Inflammatory macrophage (primary cell): ENCODE measurements at places on chromosomes 12 and 14.
A peak's percentile ranks its signal among the peaks of the same experiment; 100 is the strongest.

- peak; percentile 58 for DNase-seq
Observed at GRCh38 chr12:779745-780734, 27.7 kb downstream of the WNK1 start.

GRCh38 chr14:47606566-47606965 lies 68.8 kb downstream of the MDGA2 start:
- no peak for DNase-seq

GRCh38 chr14:74567219-74567618 lies 44.8 kb downstream of the LTBP2 start:
- no peak for DNase-seq

DNA sequence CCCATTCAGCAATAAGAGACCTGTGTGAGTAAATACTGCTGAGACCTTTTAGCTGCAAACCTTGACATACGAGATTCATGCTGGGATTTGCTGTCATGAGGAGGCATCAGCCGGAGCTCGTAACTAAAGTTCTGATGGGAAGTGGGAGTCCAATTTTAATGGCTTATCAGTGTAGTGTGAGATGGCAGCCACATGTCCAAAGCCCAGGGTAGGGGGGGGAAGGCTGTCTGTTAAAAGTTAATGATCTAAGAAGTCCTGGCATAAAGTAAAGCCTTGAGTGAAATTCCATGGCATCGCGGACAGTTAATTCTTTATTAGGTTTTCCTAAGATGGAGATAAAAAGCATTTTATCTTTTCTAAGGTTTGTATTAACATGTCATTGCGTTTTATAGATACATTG lies 240.0 kb downstream of the AACS start:
- no peak for DNase-seq

DNA sequence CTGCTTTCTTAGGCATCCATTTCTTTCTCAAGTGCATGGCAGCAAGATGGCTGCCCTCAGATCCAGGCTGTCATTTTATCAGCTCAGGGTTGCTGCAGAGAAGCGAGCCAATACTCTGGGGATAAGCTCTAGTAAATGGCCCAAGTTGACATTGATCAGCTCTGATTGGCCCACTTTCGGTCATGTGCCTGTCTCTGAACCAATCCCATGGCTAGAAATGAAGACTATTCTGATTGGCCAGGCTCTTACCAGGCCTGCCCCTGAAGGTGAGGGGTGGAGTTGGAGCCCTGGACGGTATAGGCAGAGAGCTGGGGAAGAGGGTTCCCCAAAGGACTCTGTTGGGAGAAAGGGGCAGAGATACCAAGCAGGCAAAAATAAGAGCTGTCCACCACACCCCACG lies 41.4 kb downstream of the MYO1H start:
- no peak for DNase-seq

DNA sequence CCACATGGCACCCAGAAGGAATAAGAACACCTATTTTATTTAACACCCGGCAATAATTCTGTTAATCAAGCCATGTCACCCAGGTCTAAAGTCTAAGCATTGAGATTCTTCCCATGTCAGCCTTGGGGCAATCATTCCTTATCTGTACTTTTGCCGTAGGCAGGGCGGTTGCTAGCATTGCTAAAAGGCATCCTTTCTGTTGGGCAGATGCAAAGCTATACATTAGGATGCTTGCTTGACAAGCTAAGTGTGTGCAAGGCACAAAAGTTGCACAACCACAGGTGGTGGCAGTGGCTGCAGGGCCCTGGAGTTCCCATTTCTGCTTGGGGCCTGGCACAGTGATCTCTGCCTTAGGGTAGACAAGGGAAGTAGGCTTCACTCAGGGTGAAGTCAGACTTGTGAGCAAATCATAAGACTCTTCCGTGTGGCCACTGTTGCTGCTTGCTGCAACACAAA lies 12.5 kb upstream of the GALNT6 start:
- peak; percentile 93 for DNase-seq

DNA sequence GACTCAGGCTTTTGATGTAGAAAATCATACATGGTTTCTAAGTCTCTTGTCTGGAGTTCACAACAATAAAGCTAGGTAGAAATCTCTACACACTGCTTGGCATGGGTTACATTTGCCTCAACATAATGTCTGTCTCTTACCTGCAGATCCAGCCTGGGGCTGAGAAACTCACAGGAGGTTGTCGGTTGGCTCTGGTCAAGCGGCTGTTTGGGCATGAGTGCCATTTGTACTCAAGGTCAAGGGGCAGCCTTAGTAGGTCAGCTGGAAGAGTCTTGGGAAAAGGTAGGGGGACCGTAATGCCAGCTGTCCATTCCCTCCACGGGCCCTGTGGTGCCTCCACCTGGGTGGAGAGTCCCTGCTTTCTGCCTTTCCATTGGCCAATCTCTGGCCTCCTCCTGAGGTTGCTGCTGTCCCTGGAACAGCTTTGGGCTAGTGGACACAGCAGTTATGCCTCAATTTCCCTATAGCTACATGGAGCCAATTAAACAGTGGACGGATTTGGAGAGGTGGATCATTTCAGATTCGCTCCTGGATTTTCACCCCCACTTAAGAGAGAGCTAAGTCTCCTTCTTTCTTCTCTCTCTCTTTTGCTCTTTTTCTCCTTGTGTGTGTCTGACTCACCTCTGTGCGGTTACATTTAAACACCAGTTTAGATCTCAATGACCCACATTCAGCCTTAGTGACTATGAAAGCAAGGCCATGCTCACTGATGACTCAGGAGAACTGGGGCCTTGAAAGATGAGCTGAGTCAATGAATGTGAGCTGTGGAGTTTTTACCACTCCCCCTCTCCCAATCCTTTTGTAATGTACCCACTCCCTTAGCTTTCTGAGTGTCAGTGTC lies 132.8 kb upstream of the HIF1A start:
- DNase-seq = no peak

DNA sequence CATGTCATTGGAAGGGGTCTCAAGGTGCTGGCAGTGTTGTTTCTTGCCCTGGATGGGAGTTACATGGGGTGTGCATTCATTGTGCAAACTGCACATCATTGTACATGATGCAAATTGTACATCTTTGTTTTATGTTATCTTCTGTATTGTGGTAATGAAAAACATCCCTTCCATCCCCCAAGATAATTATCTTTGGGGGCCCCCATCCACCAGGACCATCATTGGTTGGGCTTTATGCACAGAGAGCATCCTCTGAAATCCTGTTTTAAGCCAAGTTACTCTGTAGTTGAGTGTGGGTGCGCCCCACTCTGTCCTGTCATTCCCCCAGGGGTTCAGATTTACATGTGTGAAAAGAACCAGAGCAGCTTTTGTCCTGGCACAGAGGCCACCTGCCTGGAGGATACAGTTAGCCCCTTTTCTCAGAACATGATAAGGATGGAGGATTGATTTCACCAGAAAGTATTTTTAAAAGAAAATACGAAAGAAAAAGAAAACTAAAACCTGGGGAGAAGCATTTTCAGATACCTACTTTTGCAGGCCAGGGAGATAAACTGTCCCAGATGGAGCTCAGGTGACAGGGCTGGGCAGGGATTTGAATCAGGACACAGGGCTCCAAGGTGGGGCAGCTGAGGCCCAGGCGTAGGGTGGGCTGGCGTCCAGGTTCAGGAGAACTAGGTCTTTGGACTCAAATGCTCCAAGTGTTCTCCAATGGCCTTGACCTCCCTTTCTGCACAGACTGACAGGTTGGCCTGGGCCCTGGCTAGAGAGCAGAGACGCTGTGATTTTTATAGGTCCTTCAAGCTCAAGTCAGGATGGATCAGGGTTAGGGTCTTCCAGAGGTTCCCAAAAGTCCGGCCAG lies 17.2 kb downstream of the WSCD2 start:
- no peak for DNase-seq

- DNase-seq = no peak
Observed at GRCh38 chr12:106308121-106308520, 5.6 kb downstream of the TCP11L2 start.

DNA sequence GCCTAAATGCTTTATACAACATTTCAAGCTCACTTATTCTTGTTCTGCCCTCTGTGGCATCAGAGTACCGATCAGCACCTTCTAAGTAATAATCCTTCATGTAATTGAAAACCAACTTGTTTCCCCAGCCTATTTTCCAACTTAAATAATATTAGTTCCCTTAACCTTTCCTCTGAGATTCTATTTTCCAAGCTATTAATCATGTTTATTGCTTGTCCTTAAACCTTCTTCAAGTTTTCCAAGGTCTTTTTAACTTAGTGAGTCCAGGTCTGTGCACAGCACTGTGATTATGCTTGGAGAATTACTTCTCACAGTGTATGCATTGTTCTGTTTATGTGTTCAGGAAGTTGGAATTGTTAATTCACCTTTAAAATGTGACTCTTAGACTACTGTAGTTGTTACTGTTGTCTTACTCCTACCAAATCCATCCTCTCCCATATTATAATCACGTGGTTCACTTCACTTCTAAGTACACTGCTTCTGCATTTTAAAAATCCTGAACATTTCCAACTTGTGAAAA lies 1039.3 kb upstream of the FOXG1 start:
- no peak for DNase-seq

GRCh38 chr14:35369701-35370191 lies 34.8 kb downstream of the NFKBIA start:
- DNase-seq = no peak

GRCh38 chr12:95439461-95440230 lies 34.3 kb upstream of the METAP2 start:
- DNase-seq = no peak

DNA sequence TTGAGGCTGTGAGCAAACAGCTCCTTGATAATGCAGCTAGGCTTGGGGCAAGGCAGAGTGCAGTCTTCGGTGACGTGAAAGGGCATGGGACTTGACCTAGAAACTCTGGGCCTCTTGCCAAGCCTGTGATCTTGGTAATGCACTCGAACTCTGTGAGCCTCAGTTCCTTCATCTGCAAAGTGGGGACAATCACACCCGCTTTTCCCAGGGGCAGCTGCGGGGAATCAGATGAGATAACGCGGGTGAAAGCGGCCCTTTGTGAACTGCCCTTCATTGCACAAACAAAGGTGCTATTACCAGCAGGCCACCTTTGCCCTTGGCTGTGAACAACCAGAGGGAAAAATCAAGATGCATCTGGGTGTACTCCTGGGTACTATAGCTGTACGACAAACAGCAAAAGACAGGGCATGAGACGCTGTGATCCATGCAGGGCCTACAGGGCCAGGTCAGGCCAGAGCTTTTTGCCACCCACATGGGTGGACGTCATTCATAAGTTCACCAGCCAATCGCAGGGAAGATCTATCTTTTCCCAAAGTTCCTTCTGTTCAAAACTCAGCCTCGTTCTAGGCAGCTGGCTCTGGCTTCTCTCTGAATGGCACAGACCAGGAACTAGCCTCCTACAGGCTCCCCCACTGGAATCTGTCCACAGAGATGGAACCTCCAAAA lies 3.2 kb downstream of the MSI1 start:
- DNase-seq = no peak

- DNase-seq = peak; percentile 50
Observed at GRCh38 chr14:24313913-24314312, 2.6 kb downstream of the LTB4R start.

GRCh38 chr12:99059824-99060511 lies 414.9 kb downstream of the APAF1 start:
- DNase-seq = no peak

- DNase-seq = no peak
Observed at GRCh38 chr12:40788276-40788675, 96.0 kb downstream of the CNTN1 start.

- DNase-seq = no peak
Observed at GRCh38 chr12:88615490-88615889, 35.2 kb upstream of the KITLG start.

- no peak for DNase-seq
Observed at GRCh38 chr14:102162487-102162886, 22.8 kb downstream of the WDR20 start.

- no peak for DNase-seq
Observed at GRCh38 chr12:1367331-1368291, 226.8 kb downstream of the FBXL14 start.

GRCh38 chr12:107248187-107248586 lies 154.8 kb upstream of the CRY1 start:
- no peak for DNase-seq

DNA sequence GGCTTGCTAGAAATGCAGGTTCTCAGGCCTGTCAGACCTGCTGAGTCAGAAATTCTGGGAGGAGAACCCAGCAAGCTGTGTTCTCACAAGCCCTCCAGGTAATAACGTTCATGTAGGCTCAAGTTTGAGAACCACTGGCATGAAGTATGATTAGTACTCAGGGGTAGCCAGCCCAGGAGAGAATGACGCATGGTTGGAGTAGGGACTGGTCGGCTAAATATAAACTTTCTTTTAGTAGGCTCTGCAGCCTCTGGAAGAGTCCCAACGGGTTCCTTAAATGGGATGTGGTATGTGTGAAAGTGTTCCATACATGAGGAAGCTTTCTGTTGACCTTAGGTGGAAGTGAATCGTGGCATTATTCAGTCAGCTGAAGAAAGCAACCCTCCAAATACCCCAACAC lies 209.3 kb downstream of the SLC41A2 start:
- peak; percentile 71 for DNase-seq

DNA sequence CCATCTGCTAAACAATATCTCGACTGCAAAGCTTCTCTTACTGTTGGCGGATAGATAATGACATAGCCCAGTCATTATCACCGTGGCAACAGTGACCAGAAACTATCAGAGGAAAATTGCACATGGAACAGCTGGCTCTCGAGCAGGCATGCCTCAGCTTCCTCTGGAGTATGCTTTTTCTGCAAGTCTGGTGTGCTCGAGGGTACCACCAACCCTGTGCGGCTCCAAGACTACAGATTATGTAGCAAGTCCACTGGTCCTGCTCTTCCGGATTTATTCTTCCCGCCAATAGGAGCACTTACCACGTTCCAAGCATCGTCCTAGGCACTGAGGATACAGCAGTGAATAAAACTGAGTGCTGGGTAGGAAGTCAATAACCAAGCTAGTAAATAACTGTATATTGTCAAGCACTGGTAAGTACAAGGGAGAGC lies 1.4 kb upstream of the GLRX5 start:
- peak; percentile 13 for DNase-seq

DNA sequence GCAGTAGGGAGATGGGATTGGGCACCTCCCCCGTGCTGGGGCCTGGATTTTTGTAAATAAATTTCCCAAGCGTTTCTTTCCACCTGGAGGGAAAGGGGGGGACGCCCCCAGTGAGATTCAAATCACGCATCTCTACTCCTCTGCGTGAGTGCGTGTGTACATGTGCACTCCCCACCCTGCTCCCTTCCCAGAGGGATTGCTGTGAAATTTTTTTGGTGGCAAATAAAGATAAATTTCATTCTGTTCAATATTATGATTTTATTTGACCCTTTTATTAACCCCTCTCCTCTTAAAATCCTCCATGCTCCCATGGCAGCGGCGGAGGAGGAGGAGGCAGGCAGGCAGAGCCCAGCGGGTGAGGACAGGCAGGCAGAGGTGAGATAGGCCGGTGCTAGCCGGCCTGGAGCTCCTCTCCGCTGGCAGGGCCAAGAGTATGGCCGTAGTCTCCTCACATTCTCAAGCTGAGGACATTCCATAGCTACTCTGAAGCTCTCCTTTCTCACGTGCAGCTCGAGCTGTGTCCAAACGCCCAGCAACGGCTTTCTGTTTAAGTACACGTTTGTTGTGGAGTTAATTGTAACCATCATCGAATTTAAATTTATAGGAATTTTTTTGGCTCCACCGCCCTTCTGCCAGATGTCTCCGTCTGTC lies 1.5 kb upstream of the HOTAIR start:
- DNase-seq = no peak
